SJCRH30 (cell line): ENCODE measurements at places on chromosomes 4 and X. TPM values are rescaled to one million over a fixed set of nuclear protein-coding genes. Genes with fewer than 3 reads are reported as not detected.

- no peak overlapping the region for H3K4me3 ChIP-seq
- no peaks in the 10 kb centered on the region for H3K36me3 ChIP-seq
- H3K27ac ChIP-seq, result no peak overlapping the region
- no peak for DNase-seq
- H3K27me3 ChIP-seq, result no peaks in the 10 kb centered on the region
- H3K4me1 ChIP-seq, result no peaks in the 10 kb centered on the region
Measured at GRCh38 chrX:150074175-150074574, 135.9 kb upstream of the EOLA2 start.

DNA sequence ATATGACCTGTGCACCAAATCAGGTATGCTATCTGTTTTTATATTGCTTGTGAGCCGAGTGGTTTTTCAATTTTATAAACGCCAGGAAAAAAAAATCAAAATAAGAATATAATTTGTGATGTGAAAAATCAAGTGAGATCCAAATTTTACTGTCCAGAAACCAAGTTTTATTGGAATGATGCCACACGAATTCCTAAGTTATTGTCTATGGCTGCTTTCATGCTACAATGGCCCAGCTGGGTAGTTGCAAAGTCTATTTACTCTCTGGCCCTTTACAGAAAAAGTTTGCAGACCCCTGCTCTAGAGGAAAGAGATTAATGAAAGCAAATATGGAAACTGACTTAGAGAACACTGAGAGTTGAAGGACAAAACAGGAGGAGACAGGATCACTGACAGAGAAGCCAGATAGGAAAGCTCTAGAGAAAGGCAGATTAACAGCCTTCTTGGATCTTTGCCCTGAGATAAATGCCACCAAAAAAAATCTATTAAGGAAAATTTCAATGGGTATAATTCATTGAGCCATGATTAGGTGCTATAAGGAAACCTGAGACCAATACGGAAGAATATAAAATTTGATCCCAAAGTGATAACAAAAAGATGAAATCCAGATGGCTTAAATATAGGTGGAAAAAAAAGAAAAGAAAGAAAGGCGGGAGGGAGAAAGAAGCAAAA lies 29.8 kb downstream of the PRSS12 start:
- no peak for DNase-seq
- no peaks in the 10 kb centered on the region for H3K4me1 ChIP-seq
- no peaks in the 10 kb centered on the region for H3K36me3 ChIP-seq
- H3K4me3 ChIP-seq, result no peak overlapping the region
- no peak overlapping the region for H3K27ac ChIP-seq

GRCh38 chrX:110432906-110433215 lies 74.2 kb downstream of the RTL9 start:
- DNase-seq, result peak; percentile 86
- H3K27ac ChIP-seq, result peak overlapping the region; percentile 83
- no peaks in the 10 kb centered on the region for H3K36me3 ChIP-seq
- no peaks in the 10 kb centered on the region for H3K27me3 ChIP-seq
- H3K4me3 ChIP-seq, result no peak overlapping the region; the same call in 1 of the 2 replicates

DNA sequence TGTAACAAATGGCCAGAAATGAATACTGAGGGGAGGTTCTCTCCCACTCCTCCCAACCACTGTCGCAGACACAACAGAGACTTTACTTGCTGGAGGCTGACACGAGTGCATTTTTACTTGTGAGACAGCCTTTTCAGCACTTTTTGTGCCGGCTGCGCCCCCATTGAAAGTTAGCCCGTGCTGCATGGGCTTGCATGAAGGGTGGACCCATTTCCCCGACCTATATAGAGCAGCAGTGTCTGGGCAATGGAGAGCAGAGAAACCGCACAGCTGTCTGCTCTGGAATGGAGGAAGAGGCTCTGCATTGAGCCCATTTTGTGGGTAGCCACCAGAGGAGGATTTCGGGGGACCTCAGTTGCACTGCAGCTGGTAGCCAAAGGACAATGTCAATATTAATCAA lies 208.8 kb downstream of the UGT8 start:
- no peaks in the 10 kb centered on the region for H3K27me3 ChIP-seq
- H3K27ac ChIP-seq, result no peak overlapping the region
- DNase-seq, result no peak
- no peaks in the 10 kb centered on the region for H3K4me1 ChIP-seq

GRCh38 chr4:98484031-98484430 lies 174.4 kb downstream of the TSPAN5 start:
- H3K36me3 ChIP-seq, result no peaks in the 10 kb centered on the region; the same call in 1 of the 2 replicates
- H3K27me3 ChIP-seq, result no peaks in the 10 kb centered on the region
- H3K27ac ChIP-seq, result no peak overlapping the region
- no peak overlapping the region for H3K4me3 ChIP-seq

DNA sequence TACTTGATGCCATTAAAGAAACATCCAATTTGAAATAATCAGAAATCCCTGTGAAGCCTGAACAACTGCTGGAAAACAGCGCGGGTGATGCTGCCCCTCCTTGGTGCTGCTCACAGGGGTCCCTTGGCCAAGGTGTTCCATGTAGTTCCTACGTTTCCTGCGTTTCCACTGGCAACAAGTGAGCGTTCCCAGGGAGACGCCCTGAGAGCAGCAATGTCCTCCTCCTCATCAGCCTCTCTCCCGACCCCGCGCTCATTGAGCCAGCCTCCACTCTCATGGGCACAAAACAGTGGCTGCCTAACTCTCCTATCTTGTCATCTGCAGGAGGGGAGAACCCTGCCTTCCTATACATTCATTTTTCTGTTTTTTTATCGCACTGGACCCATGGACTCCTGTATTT lies 18.9 kb downstream of the LETM1 start:
- H3K4me3 ChIP-seq, result no peak overlapping the region
- no peak overlapping the region for H3K27ac ChIP-seq
- DNase-seq, result no peak
- no peaks in the 10 kb centered on the region for H3K27me3 ChIP-seq
- H3K4me1 ChIP-seq, result no peaks in the 10 kb centered on the region

PITX2 gene
- total RNA-seq, result 87.2 and 93.3 TPM in 2 replicates

DNA sequence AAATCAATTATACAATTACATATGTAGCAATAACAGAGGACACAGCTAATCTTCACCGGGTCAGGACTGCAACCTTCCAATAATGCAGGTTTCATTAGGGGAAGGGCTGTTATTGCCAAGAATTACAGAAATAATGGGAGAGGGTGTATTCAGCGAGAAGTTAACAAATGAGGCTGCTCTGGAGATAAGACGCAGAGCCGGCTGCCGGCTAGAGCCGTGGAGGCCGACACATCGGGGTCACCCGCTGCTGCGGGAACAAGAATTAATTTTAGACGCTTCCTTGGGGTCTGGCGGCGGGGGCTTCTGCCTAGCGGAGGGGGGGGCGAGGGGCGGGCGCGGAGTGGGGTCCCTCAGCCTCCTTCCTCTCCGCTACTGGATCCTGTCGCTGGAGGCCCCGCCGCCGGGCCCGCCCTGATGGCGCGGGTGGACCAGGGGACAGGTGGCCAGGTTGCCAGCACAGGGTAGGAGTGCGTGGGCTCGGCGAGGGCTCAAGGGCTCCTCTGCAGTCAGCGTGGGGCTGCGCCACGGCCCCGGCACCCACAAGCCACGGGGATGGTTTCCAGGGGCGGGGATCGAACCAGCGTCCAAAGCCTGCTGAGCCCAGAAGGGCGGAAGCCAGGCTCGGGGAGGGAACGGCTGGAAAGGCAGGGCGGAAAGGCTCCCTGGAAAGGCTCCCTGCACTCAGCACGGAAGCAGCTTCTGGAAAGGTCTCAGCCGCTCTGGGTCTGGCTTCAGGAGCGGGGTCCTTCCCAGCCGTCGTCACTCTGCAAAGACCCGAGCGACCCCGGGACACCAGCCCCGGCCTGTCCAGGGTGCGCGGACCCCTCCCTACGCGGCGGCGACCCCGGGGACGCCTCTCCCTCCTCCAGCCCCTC lies 113.8 kb upstream of the NKX1-1 start:
- no peaks in the 10 kb centered on the region for H3K36me3 ChIP-seq
- H3K27ac ChIP-seq, result peak overlapping the region; percentile 34; the same call in 1 of the 2 replicates
- H3K27me3 ChIP-seq, result no peaks in the 10 kb centered on the region
- H3K4me3 ChIP-seq, result peak overlapping the region; percentile 37

- no peaks in the 10 kb centered on the region for H3K36me3 ChIP-seq
- H3K4me1 ChIP-seq, result peaks cover 14% of the 10 kb centered on the region
- DNase-seq, result no peak
- H3K4me3 ChIP-seq, result no peak overlapping the region
Measured at GRCh38 chr4:53531585-53532224, 59.6 kb downstream of the LNX1 start.

DNA sequence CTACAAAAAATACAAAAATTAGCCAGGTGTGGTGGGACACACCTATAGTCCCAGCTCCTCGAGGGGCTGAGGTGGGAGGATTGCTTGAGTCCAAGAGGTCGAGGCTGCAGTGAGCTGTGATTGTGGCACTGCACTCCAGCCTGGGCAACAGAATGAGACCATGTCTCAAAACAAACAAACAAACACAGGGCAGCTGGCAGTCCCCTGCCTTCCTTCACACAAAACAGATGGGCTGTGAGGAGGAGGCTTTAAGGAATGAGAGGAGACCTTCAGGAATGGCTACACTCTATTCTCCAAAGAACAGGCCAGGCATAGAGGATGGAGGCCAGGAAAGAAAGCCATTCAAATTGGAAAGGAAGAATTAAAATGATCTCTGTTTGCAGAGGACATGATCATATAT lies 65.6 kb upstream of the MAML3 start:
- no peaks in the 10 kb centered on the region for H3K27me3 ChIP-seq
- no peaks in the 10 kb centered on the region for H3K4me1 ChIP-seq
- no peak overlapping the region for H3K4me3 ChIP-seq
- no peak overlapping the region for H3K27ac ChIP-seq

CPE gene
- not detected in 2 replicates for total RNA-seq

- H3K4me1 ChIP-seq, result no peaks in the 10 kb centered on the region
- H3K36me3 ChIP-seq, result no peaks in the 10 kb centered on the region
- no peak for DNase-seq
- H3K4me3 ChIP-seq, result no peak overlapping the region
- no peak overlapping the region for H3K27ac ChIP-seq
Measured at GRCh38 chr4:155787113-155787710, 28.4 kb downstream of the GUCY1B1 start.

GRCh38 chr4:138835832-138836533 lies 179.6 kb upstream of the NOCT start:
- no peak for DNase-seq
- H3K36me3 ChIP-seq, result no peaks in the 10 kb centered on the region
- no peak overlapping the region for H3K4me3 ChIP-seq
- no peak overlapping the region for H3K27ac ChIP-seq

RASL11B gene
- 21.2 and 26.6 TPM in 2 replicates for total RNA-seq

GRCh38 chrX:8704184-8704583 lies 27.8 kb downstream of the ANOS1 start:
- no peaks in the 10 kb centered on the region for H3K4me1 ChIP-seq
- DNase-seq, result no peak
- no peak overlapping the region for H3K4me3 ChIP-seq
- no peak overlapping the region for H3K27ac ChIP-seq

DNA sequence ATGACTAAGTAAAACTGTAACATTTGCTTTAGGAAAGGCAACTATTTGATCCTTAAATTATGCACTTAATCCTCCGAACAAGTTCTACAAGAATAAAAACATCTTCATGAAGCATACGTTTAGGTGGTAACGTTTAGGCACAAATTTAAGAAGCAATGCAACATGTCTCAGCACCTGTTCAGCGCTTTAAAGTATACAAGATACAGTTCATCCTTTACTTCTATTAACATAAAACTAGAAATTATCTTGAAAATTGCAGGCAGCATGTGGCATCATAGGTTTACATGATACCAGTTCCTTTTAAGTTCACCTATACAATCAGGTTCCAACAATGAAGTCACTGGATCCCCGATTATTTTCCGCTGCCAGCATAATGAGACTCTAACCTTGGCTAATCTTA lies 1.5 kb downstream of the PLA2G12A start:
- no peak overlapping the region for H3K27ac ChIP-seq
- no peak for DNase-seq
- H3K4me3 ChIP-seq, result peak overlapping the region; percentile 98
- 0 out of 2 replicates have a peak, but pooled peaks cover 7% of the 10 kb centered on the region for H3K4me1 ChIP-seq
- no peaks in the 10 kb centered on the region for H3K36me3 ChIP-seq
- no peaks in the 10 kb centered on the region for H3K27me3 ChIP-seq

- H3K4me3 ChIP-seq, result no peak overlapping the region
- no peaks in the 10 kb centered on the region for H3K36me3 ChIP-seq
- no peak for DNase-seq
- H3K27ac ChIP-seq, result no peak overlapping the region
- no peaks in the 10 kb centered on the region for H3K4me1 ChIP-seq
- no peaks in the 10 kb centered on the region for H3K27me3 ChIP-seq
Measured at GRCh38 chrX:19613645-19614323, 98.5 kb upstream of the MAP3K15 start.

DKC1 gene
- 91.0 and 97.8 TPM in 2 replicates for total RNA-seq

GRCh38 chr4:52726826-52727580 lies 24.2 kb downstream of the ERVMER34-1 start:
- DNase-seq, result no peak
- H3K4me1 ChIP-seq, result peaks cover 4% of the 10 kb centered on the region; the same call in 1 of the 2 replicates
- no peak overlapping the region for H3K4me3 ChIP-seq

GRCh38 chr4:39181520-39181904 lies 817 bp upstream of the WDR19 start:
- H3K4me3 ChIP-seq, result peak overlapping the region; percentile 70
- no peaks in the 10 kb centered on the region for H3K36me3 ChIP-seq
- H3K27ac ChIP-seq, result no peak overlapping the region; the same call in 1 of the 2 replicates
- H3K4me1 ChIP-seq, result no peaks in the 10 kb centered on the region
- H3K27me3 ChIP-seq, result no peaks in the 10 kb centered on the region
- no peak for DNase-seq

DCHS2 gene
- 0.30 and 0.45 TPM in 2 replicates for total RNA-seq

BMPR1B gene
- 4.8 and 4.9 TPM in 2 replicates for total RNA-seq
